ENCODE measurements at places on chromosomes 16 and 17.

DNA sequence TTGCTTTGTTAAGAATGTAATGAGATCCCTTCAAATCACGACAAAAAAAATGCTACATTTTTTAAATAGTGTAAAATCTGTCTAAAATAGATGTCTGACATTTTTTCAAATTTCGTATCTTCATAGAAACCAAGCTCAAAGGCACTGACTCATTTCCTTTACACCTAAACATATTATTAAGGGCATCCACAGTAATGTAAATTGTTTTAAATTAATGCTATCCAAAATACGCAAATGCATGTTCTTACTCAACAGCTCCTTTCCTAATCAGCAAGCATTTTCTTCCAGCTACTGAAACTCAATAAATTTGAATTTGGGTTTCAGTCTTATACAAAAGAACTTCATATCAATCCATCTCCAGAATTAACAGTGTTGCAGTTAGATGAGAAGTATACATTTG, 4.3 kb downstream of the C16orf87 start:
- DNase-seq = no peak

DNA sequence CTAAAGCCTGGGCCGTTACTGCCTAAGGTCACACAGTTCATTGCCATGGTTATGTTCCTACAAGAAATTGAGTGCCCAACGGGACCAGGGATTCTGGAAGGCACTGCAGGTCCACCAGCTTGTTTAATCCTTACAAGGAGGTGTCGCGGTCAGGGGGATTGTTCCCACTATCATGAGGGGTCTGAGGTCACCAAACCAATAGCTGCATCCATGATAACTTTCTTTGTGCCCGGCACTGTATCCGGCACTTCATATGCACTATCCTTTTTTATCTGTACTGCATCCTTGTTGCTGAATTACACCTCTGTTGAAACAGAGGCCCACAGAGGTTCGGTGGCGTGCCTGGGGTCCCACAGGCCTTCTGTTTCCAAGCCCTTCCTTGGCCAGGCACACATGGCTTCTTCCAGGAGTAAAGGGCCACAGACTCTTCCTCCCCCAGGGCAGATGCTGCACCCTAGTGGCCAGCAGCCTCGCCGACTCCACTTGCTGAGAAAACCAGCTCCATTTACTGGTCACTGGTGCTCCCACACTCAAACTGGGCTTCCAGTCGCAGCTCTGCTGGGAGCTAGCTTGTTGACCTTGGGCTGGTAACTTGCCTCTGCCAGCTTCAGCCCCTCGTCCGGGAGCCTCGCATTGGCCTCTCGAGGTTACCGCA, 82.0 kb upstream of the PLCG2 start:
- peak; percentile 73 for DNase-seq

DNA sequence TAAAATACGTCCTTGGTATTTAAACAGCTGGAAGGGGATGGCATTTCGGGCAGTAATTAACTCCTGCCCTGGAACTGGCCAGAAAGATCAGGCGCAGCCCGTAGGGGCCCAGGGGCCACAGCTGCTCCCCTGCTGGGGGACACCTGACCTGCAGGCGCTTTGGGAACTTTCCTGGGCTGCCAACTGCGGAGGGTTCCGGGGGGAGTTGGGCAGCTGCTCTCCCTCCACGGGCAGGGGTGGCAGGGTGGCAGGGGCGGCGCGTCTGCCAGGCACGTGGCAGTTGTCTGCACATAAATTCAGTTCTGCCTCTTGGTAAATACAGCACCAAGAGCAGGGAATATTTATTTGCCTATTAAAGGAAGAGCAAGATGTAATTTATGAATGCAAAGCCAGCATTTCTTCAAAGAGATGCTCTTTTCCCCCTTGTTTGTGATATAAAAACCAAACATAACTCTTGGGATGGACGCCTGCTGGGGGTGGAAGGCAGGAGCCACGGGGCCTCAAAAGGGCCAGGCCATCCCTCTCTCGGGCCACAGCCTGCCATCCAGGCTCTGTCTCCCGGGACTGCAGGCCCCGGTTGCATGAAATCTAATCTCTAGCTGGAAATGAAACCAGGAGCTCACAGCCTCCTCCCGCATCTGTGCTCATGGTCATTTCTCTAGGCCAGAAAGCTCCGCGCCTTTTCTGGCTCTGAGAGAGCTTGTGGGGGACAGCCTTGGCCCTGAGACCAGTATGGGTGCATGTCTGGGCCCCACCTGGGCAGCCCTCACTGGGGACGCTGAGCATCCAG, 29.9 kb upstream of the CHMP6 start:
- no peak for DNase-seq

GRCh38 chr16:77457046-77457445, 22.2 kb upstream of the ADAMTS18 start:
- no peak for DNase-seq

GRCh38 chr17:43388359-43389045, 10.3 kb upstream of the ARL4D start:
- peak; percentile 86 for DNase-seq

- no peak for DNase-seq
Measured at GRCh38 chr17:74163836-74164235, 39.6 kb upstream of the RPL38 start.
